ENCODE measurements at places on chromosomes 7 and 10. TPM values are rescaled to one million over a fixed set of nuclear protein-coding genes. Genes with fewer than 3 reads are reported as not detected.

- DNase-seq = no peak
These were observed 8.2 kb upstream of the VCL start for GRCh38 chr10:73989594-73990150.

The MAGI2 gene
- total RNA-seq = 3.2 TPM

The CISD1 gene
- 135 TPM for total RNA-seq

GRCh38 chr7:101932083-101932482 lies 114.7 kb downstream of the CUX1 start:
- no peak for DNase-seq

DNA sequence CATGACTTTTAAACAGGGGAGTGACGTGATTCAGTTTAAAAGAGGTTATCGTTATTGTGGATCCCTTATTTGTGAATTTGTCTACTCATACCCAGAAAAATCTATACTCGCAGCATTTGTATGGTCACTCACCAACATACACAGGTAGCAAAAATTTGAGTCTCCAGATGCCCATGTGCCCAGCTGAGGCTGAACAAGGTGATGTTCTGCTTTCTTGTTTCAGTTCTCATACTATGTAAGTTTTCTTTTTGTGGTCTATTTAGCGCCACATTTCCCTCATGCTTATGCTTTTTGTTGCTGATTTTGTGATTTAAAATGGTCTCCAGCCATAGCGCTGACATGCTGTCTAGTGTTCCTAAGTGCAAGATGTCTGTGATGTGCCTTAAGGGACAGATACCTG lies 312.9 kb upstream of the SEMA3A start:
- DNase-seq = no peak

The ANKRD1 gene
- total RNA-seq = 1,966 TPM

GRCh38 chr10:86340176-86340990 lies 26.2 kb downstream of the GRID1 start:
- no peak for DNase-seq

The ADAM22 gene
- 3.7 TPM for total RNA-seq

GRCh38 chr7:153930696-153931095 lies 121.5 kb upstream of the DPP6 start:
- DNase-seq = no peak

DNA sequence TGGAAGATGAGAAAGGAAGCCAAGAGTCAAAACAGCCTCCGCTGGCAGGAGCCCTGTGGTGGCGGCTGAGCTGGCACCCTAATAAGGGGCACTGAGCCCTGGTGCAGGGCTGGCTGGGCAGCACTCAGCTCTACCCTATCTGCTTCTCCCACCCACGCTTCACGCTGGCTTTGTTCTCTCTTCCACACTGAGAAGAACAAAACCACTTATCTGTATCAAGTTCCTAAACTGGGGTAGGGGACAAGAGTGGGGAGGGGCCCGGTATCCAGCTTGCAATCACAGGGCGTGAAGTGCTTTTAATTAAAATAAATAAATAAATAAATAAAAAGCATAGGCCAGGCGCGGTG lies 52.1 kb downstream of the FAM53B start:
- no peak for DNase-seq

GRCh38 chr7:36658335-36659171 lies 65.7 kb downstream of the AOAH start:
- no peak for DNase-seq

- no peak for DNase-seq
These were observed 918.1 kb upstream of the MBL2 start for GRCh38 chr10:53690524-53691240.
